ENCODE measurements at places on chromosomes 4 and X.

DNA sequence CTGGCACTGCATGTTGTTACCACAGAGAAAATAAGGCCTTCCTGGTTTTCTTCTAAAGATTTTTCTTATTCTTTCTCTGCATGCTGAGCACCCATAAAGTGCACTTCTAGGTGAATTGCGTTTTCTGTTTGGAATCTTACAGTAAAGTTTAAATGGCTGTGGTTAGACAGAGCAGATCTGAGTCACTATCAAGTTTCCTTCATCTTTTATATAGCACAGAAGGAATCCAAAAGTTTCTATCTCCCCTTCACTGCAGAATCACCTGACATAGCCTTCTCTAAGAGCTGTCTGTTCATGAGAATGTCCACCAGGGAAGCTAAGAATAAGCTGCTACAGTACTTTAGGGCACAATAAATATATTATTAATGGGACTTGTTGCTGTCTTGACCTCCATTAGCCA, 455.5 kb upstream of the FAM241A start:
- no peak for DNase-seq

DNA sequence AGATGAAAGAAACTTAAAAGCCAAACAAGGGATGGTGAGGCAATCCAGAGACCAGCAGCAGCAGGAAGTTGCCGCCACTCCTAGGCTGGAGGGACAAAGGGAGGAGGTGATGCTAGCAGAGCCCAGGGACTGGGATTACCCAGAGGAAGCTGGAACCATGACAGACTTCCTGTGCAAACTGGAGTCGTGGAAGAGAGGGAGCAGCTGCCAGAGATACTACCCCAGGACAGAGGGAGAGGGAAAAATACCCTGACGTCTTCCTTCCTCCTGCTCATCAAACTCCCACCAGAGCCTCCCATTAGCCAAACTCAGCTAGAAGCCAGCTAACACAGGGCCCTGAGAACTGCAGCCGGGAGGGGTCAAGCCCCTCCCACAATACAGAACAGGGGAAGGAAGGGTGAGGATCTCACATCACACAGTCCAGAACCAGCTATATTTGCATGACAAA, 101.2 kb upstream of the KLF3 start:
- DNase-seq: no peak

- DNase-seq: no peak
Observed at GRCh38 chrX:57265126-57265525, 21.4 kb upstream of the FAAH2 start.

DNA sequence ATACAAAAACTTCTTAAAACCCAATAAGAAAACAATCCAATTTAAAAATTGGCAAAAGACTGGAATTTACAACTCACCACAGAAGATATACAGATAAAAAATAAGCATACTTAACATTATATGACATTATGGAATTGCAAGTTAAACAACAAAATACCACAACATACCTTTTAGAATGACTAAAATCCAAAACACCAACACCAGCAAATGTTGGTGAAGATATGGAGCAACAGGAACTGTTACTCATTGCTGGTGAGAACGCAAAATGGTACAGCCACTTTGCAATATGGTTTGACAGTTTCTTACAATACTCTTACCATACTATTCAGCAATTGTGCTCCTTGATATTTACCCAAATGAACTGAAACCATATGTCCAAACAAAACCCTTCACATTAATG, 112.4 kb downstream of the ADGRL3 start:
- no peak for DNase-seq

- DNase-seq: no peak
Observed at GRCh38 chrX:79259073-79259689, 108.0 kb downstream of the ITM2A start.

GRCh38 chrX:20829665-20830491, 544.3 kb upstream of the CNKSR2 start:
- no peak for DNase-seq

DNA sequence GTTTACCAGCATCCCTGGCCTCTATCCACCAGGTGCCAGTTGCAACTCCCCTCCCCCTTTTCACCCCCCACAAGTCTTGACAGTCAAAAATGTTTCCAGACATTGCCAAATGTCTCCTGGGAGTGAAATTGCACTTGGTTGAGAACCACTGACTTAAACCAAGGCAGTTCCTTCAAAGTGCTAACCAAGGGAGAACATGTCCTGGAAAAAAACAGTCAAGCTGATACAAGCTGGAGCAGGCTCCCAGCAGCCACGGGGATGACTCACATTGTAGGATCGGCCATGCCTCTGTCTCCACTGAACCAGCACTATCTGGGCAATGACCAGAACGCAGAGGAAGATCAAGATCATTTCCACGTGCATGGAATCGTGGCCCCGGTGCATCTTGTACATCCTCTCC, 11.4 kb downstream of the RNF175 start:
- DNase-seq: no peak

DNA sequence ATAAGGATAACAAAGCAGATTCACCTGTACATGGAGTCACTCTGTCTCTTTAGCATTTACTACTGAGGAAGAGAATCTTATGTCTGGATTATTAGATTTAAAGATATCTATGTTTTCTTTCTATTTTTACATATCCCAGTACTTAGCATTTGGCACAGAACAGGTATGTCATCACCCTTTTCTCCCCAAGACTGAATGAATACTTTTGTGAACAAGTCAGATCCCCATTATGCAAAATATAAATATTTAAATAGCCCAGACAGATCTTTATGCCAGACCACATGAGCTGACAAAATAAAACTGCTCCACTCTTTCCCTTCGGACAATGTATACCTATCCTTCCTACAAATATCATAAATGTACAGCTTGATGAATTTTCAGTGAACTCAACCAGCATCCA, 94.5 kb downstream of the CASK start:
- DNase-seq: no peak

GRCh38 chr4:7213807-7214206, 21.5 kb downstream of the SORCS2 start:
- no peak for DNase-seq

DNA sequence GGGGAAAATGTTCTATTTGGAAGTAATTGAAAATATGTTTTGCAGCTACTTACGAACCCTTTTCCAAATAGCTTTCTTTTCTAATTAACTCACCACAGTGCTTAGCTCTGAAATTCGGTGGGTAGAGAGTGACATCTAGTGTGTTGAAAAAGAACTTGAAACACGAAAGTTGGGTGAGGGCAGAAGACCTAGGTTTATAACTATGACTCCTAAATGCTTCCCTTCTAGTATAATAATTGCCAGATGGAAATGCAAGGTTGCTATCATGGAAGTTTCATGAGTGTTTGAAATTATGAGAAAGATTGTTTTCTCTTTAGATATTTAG, 77.3 kb upstream of the NOCT start:
- peak; percentile 69 for DNase-seq

DNA sequence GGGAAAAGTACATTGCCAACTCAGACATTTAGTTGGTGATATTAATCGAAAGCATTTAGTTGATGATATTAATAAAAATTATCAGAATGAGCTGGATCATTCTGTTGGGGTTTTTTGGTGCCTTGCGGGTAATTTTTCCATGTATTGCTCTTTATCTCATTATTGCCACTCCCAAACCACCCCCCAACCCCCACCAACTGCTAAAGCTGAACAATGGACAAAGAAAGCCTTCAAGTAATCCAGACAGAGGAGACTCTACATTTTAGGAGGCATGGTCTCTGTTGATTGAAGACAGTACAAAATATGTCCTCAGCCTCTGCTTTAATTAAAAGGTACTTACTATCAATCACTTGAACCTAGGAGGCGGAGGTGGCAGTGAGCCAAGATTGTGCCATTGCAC, 22.5 kb downstream of the PDK3 start:
- DNase-seq: peak; percentile 39

DNA sequence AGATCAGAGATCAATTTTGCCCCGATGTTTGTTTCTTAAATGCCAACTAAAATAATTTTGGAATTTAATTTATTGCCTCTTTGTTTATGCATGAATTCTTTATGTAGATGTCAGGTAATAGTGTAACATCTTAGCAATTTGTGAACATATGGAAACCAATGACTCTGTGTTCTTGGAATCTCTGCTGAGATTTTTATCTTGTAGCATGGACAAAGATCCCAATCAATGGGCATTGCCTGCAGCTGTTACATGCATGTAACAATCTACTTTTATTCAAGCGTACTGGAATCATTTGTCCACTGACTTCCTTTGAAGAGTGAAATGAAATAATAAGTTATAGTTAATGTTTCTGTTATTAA, 61.6 kb upstream of the ARSJ start:
- no peak for DNase-seq

DNA sequence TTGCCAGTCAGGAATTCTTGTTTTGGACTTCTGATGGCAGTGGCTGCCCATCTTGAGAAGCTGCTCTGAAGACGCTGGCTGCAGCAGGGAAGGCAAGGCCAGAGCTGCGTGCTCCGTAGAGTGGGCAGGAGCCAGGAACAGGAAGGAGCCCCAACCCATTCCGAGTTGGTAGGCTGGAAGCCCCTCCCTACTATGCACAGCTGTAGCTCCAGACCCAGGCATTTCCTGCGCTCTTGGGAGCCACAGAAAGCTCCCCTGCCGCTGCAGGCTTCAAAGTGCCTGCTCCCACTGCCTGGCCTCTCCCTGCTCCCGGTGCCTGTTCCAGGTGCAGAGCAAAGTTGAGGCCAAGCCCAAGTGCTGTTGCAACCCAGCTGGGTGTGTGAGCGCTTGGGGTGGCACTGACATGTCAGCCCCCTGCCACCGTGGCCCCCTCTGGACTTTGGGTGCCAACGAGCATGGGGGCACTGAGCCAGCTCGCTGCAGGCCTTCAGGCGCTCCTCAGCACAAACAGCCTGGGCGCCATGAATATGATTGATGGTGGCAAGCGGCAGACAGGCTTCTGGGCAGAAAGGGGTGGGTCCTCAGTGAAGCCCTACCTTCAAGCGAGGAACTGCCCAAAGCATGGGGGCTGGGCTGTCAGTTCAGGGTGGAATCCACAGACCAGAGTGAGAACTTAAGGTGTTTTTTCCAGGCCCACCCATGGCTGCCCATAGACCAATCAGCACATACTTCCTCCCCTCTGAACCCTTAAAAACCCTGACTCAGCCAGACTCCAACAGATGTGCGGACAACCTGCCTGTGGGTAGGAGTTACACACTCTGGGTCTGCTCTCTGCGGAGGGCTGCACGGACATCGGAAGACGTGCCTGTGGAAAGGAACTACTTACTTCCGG, 677.2 kb upstream of the INTU start:
- DNase-seq: no peak

GRCh38 chrX:107726816-107727534, 48.6 kb downstream of the TSC22D3 start:
- DNase-seq: no peak

DNA sequence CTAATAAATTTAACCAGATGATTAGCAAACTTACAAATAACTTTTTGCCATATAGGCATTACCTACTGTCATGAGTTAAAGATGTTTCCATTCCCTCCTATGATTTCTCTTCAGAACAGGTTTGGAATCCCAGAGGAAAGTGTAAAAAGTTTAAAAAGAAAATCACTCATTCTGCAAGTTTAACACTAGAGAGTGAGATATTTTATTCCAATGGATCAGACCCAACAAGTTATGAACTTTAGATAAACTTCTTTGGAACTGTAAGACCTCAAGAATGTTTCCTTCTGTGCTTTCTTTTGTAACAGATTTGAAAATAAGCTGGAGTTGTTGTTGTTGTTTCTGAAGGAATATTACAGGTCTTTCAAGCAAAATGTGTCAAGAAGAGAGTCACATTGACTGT, 51.6 kb downstream of the PPP3CA start:
- no peak for DNase-seq

DNA sequence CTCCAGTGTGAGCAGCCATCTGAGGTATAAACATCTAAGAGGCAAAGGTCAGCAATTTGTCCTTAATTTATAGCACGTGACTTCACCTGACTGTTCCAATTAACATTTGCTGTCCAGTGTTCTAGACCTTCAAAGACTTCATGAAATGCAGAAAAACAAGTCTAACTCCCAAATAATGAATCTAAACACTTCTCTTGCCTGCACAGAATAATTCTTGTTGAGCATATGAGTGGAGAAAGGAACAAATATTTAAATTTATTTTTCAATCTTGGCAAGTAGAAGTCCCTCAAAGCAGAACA, 12.0 kb downstream of the RFC1 start:
- DNase-seq: no peak

GRCh38 chrX:69070949-69071650, 94.2 kb downstream of the PJA1 start:
- DNase-seq: peak; percentile 2

DNA sequence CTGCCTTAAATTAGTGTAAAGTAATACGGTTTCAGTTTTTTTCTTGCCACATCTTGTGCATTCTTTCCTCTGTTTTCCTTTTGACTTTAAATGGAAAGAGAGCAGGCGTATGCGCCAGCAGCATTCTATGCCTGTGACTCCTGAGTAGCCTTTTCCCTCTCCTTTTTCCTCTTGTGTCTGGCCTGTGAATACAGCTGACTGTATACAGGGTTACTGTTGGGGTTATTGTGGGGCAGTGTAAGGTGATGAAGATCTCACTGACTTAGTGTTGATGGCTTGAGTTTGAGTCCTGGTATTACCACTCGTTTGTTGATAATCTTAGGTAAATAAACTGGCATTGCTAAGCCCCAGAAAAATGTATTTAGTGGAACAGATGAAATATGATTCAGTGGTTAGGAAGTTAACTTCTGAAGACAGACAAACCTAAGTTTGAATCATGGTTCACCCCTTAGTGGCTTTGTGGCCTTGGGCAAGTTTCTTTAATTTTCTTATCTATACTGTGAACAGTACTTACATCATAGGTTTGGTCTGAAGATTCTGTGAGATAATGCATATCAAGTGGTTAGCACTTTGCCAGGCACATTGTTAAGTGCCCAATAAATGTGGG, 105.1 kb downstream of the FNIP2 start:
- DNase-seq: no peak

- DNase-seq: no peak
Observed at GRCh38 chrX:13985697-13986435, 43.8 kb downstream of the GEMIN8 start.

GRCh38 chr4:41143311-41144039, 70.9 kb downstream of the APBB2 start:
- DNase-seq: peak; percentile 63

DNA sequence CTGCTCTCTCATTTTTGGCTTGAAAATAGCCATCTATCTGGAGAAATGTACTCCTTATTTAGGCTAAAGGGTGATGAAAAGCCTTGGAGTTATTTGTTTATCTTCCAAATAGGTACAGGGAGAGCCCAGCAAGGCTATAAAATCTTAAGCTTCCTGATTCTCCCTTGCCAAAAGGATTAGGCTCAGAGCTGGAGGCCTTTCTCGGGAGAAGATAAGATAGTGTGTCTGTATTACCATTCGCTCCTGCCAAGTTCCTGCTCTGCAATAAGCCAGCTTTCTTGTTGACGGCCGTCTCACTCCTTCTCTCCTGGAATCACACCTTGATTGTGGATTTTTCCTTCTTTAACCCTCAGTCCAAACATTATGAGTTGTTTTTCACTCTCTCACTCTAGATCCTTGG, 171.8 kb upstream of the TTC29 start:
- DNase-seq: no peak

DNA sequence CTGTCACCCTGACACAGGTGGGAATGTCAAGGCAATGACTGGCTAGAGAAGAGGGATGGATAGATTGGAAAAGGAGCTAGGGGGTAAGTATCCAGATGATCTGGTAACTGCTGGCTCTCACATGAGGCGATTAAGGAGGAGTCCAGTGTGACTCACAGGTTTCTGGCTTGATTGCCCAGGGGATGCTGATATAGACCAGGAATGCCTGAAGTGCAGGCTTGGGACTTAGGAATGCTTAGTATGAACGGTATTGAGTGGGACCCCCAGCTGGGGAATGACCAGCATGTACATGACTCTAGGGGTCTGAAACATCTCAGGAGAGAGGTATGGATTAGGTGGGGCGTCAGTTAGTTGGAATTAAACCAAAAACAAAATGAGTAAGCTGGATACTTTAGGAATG, 65.8 kb upstream of the PRPS1 start:
- no peak for DNase-seq

GRCh38 chrX:45710081-45710801, 509.6 kb upstream of the DIPK2B start:
- no peak for DNase-seq

Measured in pons (tissue), 1 donor.